Subcutaneous preadipocyte (primary cell): ENCODE measurements at places on chromosomes 11 and 22. TPM values are rescaled to one million over a fixed set of nuclear protein-coding genes. Genes with fewer than 3 reads are reported as not detected.

The MMP13 gene
- total RNA-seq = not detected in 2 replicates

The KDM4D gene
- 0.37 and 0.98 TPM in 2 replicates for total RNA-seq

The KRTAP5-2 gene
- not detected in 2 replicates for total RNA-seq

The RFPL1 gene
- total RNA-seq = not detected in 2 replicates

The MPZL2 gene
- total RNA-seq = not detected in 2 replicates

The KDM4E gene
- total RNA-seq = not detected in 2 replicates

The OR51I1 gene
- not detected in 2 replicates for total RNA-seq

The ZNF70 gene
- total RNA-seq = 3.3 and 4.9 TPM in 2 replicates

The ELFN2 gene
- 0.59 TPM in 1 of 2 replicates, not detected in the other for total RNA-seq

The FAM83F gene
- not detected in 2 replicates for total RNA-seq

The SIAE gene
- total RNA-seq = 7.4 and 10.7 TPM in 2 replicates

The ANGPTL5 gene
- total RNA-seq = 0.39 and 0.73 TPM in 2 replicates

The RPS13 gene
- total RNA-seq = 653 and 1,574 TPM in 2 replicates

The C11orf16 gene
- total RNA-seq = not detected in 2 replicates

The MUC5B gene
- not detected in 2 replicates for total RNA-seq

The EXT2 gene
- total RNA-seq = 104 and 108 TPM in 2 replicates

The PATE4 gene
- not detected in 2 replicates for total RNA-seq

The SMIM35 gene
- not detected in 2 replicates for total RNA-seq

The TTC28 gene
- total RNA-seq = 20.2 and 24.2 TPM in 2 replicates

The TUB gene
- total RNA-seq = 4.5 and 7.7 TPM in 2 replicates

The MS4A8 gene
- not detected in 2 replicates for total RNA-seq

The NAALAD2 gene
- 0.73 and 0.98 TPM in 2 replicates for total RNA-seq

The UBTFL1 gene
- not detected in 2 replicates for total RNA-seq

The F2 gene
- total RNA-seq = not detected in 2 replicates

The PDGFB gene
- total RNA-seq = 0.37 TPM in 1 of 2 replicates, not detected in the other

The LRRC55 gene
- total RNA-seq = not detected in 2 replicates
